ENCODE measurements at places on chromosomes 7 and 10.

DNA sequence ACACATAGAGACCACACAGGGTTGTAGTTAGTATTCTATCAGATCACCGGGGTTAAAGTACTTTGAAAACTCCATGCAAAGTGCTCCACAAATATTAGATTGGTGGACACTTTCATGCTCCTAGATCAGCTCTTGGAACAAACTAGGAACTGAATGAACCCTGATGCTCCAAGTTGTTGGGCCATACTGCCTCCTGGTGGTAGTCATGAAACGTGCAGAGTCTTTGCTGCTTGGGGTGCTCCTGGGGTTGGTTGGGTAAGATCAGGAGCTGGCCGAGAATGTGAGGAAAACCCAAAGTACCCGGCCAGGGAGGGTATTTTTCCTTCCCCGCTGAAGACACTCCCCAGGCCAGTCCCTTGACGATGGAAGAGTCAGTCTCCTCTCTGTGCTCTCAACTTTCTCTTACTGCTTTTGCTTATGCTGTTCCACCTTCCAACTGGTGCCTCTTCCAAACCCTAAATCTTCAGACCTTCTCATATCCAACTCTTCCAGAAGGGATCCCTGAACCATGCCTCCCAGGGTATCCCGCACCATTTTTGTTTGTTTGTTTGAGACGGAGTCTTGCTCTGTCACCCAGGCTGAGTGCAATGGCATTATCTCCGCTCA, 918 bp upstream of the RPEL1 start:
- peak; percentile 51 for DNase-seq

GRCh38 chr7:41331194-41331593, 371.7 kb downstream of the INHBA start:
- no peak for DNase-seq

DNA sequence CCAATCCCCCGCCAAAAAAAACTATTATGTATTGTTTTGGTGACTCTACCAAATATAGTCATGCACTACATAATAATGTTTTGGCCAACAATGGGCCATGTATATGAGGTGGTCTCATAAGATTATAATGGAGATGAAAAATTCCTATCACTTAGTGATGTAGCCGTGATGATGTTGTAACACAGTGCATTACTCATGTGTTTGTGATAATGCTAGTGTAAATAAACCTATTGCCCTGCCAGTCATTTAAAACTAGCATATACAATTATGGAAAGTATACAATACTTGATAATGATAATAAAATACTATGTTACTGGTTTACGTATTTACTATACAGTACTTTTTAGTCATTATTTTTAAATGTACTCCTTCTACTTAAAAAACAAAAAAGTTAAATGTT, 101.5 kb downstream of the SLC25A40 start:
- DNase-seq: no peak

DNA sequence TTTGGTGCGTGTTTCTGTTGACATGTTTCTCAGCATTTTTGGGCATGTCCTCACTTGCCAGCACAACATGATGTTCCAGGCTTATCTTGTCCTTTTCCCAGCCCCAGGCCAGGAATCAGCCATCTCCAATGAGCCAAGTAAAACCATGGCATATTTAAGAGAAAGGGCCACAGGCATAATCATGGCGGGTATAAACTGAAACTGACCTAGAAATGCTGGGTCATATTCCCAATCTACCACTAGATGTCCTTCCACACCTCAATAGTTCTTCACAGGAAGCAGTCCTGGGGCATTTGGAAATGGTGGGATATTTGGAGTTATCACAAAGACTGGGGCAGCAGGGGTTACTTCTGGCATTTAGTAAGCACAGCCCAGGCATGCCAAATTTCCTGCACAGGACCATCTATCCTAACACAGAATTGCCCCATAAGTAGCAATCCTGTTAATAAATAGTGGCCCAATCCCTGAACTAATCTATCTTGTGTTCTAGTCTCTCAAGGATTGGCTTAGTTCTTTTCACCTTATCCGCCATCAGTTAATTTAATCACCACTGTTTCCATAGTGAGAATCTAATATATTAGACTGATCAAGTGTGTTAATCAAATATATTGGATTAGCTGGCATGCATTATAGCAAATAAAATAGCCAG, 101.6 kb downstream of the NPSR1 start:
- no peak for DNase-seq

DNA sequence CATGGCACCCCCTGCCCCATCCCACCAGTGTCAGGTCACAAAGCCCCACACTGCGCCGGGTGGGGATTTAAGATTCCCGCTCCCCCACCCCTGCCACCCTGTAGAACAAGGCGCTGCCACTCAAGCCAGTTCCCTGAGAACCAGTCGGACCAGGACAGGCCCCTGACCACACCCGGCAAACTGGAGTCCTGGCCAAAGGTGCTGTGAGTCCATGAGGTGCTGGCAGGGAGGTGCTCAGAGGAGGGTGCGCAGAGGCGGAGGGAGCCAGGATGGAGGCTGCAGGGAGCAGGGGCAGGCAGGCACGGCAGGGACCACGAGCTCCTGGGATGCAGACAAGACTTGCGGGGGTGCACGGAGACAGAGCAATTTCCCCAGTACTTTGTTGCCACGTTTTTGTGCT, 19.7 kb upstream of the GDI2 start:
- no peak for DNase-seq

DNA sequence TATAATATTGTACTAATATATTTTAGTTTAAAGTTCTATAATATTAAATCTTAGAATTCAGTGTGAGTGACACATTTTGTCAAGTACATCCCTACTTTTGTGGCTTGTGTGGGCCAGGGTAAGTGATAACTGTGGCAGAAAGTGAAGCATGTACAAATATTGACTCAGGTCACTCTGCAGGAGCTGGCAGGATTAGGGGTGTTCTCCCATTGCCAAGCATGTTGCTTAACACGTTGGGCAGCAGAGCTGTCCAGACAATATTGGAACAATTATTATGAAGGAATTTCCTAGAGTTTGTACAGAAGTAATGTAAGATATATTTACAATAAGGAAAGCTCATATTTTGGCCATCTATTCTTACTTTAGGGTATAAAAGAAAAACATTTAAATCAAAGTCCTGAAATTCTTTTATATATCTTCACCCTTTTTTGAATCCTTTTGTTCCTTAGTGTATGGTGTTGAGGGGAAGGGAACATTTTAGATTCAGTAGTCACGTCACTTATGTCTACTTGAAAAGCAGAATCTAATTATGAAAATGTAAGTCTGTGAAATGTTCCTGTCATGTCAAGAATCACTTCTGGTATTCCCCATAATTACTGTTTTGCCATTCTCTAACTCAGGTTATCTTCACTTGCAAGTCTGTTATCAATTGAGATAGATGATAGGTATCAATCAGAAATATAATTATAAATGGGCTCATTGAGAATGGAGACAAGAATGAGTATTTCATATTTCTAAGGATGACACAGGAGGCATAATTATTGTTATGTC, 4.0 kb downstream of the HDAC9 start:
- no peak for DNase-seq

GRCh38 chr10:97217299-97217698, 31.5 kb upstream of the SLIT1 start:
- no peak for DNase-seq

- no peak for DNase-seq
Measured at GRCh38 chr7:109956916-109957315, 1134.0 kb upstream of the LRRN3 start.

GRCh38 chr10:104209575-104210198, 22.5 kb downstream of the CFAP43 start:
- peak; percentile 17 for DNase-seq

GRCh38 chr10:29033311-29033940, 255.4 kb upstream of the LYZL1 start:
- DNase-seq: no peak

Measured in T-helper 1 cell (primary cell).